ENCODE measurements at places on chromosomes 6 and 20.
A peak's percentile ranks its signal among the peaks of the same experiment; 100 is the strongest.

DNA sequence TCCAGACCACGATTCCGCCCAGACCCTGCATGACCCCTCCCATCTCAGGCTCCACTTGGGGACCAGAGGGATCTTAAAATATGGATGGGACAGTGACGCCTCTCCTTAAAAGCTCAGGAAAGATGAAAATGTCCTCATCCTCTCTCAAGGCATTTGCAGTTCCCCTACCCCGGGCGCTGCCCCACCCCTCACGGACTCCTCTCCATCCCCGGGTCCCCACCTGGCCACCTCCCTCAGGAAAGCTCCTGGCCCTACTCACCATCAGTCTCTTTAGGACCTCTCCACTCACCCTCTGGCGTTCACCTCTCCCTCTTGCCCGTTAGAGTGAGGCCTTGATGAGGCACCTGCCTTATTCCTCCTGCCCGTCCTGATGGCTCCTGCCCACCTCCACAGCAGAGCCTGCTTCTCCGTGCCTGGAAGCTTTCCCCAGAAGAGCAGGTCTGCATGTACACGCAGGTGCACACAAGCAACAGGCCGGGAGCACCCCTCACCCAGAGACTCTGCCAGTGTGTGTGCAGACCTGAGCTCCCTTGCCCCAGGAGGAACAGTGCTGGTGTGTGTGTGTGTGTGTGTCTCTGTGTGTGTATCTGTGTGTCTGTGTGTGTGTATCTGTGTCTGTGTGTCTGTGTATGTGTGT is 105.6 kb upstream of the NXT1 start:
- DNase-seq = no peak

- no peak for DNase-seq
These were observed 129.6 kb downstream of the CD24 start for GRCh38 chr6:106844930-106845329.

DNA sequence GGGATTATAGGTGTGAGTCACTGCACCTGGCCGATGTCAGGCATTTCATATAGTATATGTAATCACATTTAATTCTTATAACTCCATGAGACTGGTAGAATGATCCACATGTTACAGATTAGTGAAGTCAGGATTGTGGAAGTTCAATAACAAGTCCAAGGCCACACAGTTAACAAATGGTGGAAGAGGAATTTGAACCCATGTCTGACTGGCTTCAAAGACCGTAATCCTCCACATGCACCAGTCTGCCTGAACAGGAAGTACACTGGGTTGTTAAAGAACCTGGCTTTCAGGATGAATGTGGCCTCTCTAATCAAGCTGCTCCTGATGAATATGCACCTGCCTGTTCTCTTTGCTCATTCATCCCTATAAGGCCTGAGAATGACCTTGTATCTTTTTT is 122.0 kb upstream of the HDAC2 start:
- no peak for DNase-seq

DNA sequence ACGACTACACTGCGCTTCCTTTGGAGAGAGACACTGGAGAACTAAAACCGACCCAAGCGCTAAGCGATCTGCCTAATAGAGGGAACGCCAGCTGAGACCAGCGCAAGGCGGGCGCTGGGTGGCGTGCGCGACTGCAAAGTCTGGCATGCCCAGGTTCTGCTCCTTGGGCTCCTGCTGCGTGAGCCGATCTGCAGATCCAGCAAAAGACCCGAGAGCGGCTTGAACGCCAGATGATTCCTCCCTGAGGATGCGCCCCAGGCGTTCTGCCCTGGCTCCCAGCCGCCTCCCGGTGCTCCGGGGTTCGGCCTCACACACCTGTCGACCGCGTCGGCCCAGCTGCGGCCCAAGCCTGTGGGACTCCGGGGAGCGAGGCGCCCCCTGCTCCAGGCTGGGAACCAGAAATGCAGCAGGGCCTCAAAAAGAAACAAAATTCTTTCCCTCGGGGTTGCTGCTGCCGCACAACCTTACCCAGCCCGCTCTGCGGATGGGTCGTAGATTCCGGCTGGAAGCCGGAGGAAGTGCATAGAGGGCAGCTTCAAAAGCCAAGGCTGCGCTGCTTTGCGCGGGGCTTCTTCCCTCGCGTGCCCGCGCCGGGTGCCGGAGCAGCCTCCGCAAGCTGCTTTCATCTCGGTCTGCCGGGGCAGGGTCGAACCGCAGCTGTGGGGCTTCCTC is 17.9 kb upstream of the PRDM13 start:
- DNase-seq = peak; percentile 72

- peak; percentile 67 for DNase-seq
These were observed at the start of gene CBFA2T2 for GRCh38 chr20:33490023-33490933. TSS of gene CBFA2T2 (plus strand) at chr20:33490096. CDS start at chr20:33490268, 172 bp downstream.

DNA sequence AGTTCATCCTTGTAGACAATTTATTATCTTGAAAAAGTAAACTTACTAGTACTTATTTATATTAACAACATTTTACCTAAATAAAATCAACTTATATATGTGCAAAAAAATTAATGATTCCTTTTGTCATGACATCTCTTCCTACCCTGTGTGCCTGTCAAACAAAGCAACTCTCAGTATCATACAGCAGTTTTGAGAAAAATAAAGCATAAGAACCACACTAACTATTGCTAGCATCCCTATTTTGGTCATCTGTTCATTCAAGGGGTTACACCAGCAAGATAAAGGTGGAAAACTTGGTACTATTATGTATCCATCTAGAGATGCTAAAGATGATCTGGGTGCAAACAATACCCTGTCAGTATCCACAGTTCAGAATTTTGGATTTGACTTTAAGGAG is 7.4 kb upstream of the HLA-DRB1 start:
- no peak for DNase-seq

DNA sequence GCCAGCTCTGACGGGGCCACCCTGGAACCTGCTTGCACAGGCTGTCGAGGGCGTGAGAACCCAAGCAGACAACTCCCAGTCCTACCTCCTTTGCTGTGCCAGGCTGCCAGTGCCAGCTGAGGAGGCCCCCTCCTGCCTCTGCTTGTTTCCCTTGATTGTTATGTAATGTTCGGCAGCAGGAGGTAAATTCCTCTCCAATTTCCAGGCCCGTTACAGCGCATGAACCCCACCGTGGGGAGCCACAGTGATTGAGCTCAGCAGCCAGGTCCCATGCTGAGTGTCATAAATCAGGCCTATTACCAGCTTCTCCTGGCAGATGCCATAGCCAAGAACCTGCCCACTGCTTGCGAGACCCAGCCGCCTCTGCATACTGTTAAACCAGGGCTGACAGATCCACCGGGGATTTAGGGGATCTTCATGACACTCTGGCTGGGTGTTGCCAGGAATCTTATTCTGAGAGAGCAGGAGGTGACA is 320.5 kb downstream of the DHX35 start:
- no peak for DNase-seq

GRCh38 chr6:136787726-136788068 is 4.6 kb downstream of the MAP3K5 start:
- no peak for DNase-seq

- no peak for DNase-seq
These were observed 185.4 kb upstream of the VGLL2 start for GRCh38 chr6:117079951-117080350.

GRCh38 chr20:35560105-35560511 is 18.2 kb downstream of the ERGIC3 start:
- DNase-seq = no peak

GRCh38 chr6:19759117-19759880 is 77.9 kb upstream of the ID4 start:
- DNase-seq = peak; percentile 89

DNA sequence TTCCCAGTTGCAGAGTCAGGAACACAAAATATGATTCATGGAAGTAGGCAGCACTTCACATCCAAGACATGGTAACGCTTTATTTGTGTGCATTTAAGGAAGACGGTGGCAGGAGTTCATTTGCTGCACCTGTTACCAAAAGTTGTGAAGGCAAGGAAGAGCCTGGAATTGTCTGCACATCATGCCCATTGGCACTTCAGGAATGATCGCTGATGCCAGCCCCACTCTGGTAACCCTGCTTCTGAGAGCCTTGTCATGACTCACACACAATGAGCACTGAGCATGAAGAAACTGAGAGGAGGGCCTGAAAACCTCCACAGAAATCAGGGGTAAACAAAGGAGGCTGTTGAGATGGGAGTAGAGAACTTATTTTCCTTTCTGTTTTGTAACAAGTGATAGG is 181.1 kb downstream of the RPS12 start:
- no peak for DNase-seq

GRCh38 chr6:50816115-50816675 is 2.5 kb upstream of the TFAP2B start:
- DNase-seq = peak; percentile 59

DNA sequence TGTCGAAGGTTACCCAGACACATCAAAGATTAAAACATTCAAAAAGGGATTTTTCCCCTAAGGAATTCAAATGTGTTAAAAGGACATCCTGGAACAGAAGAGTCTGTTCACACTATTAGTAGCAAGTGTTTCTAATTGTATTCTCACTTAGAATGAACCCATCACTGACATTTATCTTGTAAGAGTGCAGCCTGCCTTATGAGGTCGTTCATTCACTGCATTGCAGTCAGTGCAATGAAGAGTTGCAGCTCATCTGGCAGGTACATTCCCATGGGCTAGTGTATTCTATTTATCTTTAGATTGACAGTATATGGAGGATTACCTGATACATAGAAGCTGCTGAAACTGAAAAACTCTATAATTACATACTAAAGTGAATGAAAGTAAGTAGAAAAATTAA is 36.5 kb downstream of the PHACTR1 start:
- no peak for DNase-seq

- DNase-seq = no peak
These were observed 91.4 kb upstream of the ARID1B start for GRCh38 chr6:156685823-156686222.

DNA sequence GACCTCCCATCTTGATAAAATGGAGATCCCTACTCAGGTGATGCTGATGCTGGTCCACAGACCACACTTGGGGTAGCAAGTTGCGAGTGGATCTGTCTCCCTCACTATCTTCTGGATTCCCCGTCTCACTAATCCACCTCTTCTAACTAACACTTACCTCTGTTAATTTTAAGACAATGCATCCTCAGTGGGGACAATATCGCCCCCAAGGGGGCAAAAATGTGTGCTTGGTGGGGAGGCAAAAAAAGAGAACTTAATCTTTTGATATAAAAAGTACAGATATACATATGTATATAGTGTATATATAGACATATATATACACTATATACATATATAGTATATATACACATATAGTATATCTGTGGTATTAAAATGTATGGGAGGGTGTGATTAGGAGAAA is 4.3 kb downstream of the LRFN2 start:
- DNase-seq = no peak

DNA sequence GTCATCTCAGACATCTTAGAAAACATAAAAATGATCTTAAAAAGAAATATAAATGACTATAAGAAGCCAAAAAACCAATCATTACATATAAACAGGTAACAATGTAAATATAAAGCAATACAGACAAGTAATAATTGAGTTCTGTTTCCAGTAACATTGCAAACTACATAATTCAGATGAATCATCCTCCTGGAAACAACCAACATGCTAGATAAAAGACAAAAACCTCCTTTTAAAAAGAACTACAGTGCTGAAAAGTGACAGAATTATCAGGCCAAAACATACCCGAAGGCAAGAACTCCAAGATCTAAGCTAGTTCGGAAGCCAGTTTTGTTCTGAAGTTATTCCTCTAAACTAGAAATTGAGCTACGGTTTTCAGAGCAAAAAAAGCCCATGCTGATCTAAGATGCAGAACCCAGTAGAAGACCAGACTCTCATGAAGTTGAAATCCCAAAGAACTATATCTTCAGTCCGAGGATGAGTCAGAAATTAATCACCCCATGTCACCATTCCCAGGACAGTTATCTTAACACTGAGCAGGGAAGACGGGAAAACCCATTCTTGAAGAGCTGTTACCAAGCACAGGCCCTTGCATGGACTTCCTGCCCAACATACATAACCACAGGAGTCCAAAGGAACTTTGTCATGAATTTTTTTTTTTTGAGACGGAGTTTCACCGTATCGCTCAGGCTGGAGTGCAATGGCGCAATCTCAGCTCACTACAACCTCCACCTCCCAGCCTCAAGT is 9.8 kb downstream of the PGM3 start:
- DNase-seq = peak; percentile 90

- DNase-seq = no peak
These were observed 4.1 kb upstream of the TXLNB start for GRCh38 chr6:139295901-139296300.

DNA sequence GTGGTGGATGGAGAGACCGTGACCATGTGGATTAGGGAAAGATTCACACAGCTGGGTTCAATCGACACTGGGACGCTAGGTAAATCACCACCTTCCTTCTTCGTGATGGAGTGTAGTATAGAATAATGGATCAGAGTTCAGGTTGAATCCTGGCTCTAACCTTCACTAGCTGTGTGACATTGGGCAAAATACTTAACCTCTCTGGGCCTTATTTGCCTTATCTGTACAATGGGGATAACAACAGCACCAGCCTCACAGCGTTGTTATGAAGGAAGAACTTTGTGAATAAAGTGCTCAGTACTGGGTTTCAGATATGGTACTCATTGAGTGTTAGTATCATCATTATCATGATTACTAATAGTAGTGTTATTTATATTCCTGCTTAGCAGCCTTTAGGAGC is 126.1 kb upstream of the AKAP12 start:
- DNase-seq = no peak

DNA sequence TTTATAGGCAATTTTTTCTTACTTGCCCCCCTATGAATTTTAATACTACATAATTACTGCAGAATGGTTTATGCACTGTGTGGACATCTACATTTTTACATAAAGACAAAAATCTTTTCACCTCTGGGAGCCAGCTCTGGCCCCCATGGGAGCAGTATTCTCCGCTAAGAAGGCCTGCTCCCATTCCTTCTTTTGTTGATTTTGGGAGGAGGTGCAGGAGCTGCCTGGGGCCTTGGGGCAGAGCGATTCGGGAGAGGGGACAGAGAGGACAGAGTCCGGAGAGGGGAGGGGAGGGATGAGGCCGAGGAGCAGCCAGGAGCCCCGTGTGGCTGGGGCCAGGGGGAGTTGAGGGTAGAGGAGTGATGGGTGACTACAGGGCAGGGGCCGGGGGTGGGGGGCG is 452.0 kb downstream of the PREX1 start:
- no peak for DNase-seq

- DNase-seq = peak; percentile 83
These were observed 14.1 kb upstream of the TCFL5 start for GRCh38 chr20:62875419-62876361.
